ENCODE measurements at places on chromosomes 6 and 20. TPM values are rescaled to one million over a fixed set of nuclear protein-coding genes. Genes with fewer than 3 reads are reported as not detected.

- no peak for DNase-seq
These were observed 428.8 kb upstream of the JARID2 start for GRCh38 chr6:14817074-14817473.

ENPP3 gene
- 0.14 TPM for polyA plus RNA-seq

DNA sequence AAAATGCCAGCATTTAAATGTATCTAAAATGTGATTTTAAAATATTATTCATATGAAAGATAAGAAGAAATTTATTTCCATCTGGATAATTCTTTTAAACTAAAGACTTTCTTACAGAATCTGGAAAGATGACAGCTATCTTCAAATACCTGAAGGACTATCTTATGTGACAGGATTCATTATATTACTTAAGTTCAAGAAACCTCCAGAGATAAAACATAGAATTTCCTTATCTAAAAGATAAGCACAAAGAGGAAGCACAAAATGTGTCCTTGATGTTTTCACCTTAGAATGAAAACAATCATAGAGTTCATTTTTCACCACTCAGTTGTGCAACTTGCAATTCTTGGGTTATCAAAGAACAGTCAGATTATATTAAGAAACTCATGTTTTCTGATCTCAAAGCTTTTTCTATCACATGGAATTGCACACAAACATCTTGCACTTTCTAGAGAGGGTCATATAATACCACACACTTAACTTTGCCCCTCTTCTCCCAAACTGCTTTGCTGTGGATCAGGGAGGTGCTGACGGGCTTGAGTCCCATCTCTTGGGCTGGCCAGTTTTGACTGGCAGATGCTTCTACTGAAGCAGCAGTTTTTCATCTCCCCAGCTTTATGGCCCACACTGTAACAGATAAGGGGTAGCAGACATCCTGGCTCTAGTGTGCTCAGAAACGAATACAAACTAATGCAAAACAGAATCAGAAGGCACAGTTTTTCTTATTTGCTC, 467.4 kb downstream of the CDC5L start:
- no peak for DNase-seq

SDCBP2 gene
- polyA plus RNA-seq = 2.0 TPM

KIF13A gene
- 27.2 TPM for polyA plus RNA-seq

COL20A1 gene
- polyA plus RNA-seq = not detected

SUMO4 gene
- 0.32 TPM for polyA plus RNA-seq

GRCh38 chr6:39451831-39452230, 129.3 kb upstream of the KCNK16 start:
- no peak for DNase-seq
